ENCODE measurements at places on chromosomes 7 and 10.
A peak's percentile ranks its signal among the peaks of the same experiment; 100 is the strongest.

GRCh38 chr7:9505516-9505915, 1072.1 kb downstream of the NXPH1 start:
- DNase-seq: no peak

- DNase-seq: peak; percentile 85
Observed at GRCh38 chr7:149771720-149772240, 1.6 kb downstream of the ZNF467 start.

GRCh38 chr10:96212911-96213310, 58.5 kb downstream of the BLNK start:
- no peak for DNase-seq

- no peak for DNase-seq
Observed at GRCh38 chr10:113044016-113044755, 94.1 kb downstream of the TCF7L2 start.

GRCh38 chr7:91462316-91462715, 198.1 kb downstream of the FZD1 start:
- DNase-seq: no peak

Measured in M059J (cell line).